ENCODE measurements at places on chromosomes 11 and 22. TPM values are rescaled to one million over a fixed set of nuclear protein-coding genes. Genes with fewer than 3 reads are reported as not detected.

The DNAJB7 gene
- not detected for total RNA-seq

The TMPRSS6 gene
- total RNA-seq: not detected

The MYOD1 gene
- 0.12 TPM for total RNA-seq

The F2 gene
- not detected for total RNA-seq

The TEX12 gene
- 0.11 TPM for total RNA-seq

The CLDN5 gene
- total RNA-seq: 1.1 TPM

The DRD4 gene
- total RNA-seq: not detected

The C22orf42 gene
- not detected for total RNA-seq

The MRGPRX4 gene
- total RNA-seq: not detected

The OSBPL5 gene
- 42.4 TPM for total RNA-seq

The IGF2 gene
- total RNA-seq: 0.11 TPM

The NKAPD1 gene
- 25.9 TPM for total RNA-seq
